Activated CD8-positive, alpha-beta memory T cell treated with anti-CD3 and anti-CD28 coated beads, Interleukin-2, amount 50 U/mL, for 48 hours (primary cell): ENCODE measurements at places on chromosomes 12 and 14.
A peak's percentile ranks its signal among the peaks of the same experiment; 100 is the strongest.

- DNase-seq = no peak
Observed at GRCh38 chr12:108935159-108935763, 55.4 kb downstream of the DAO start.

GRCh38 chr14:43872752-43873655, 634.1 kb downstream of the FSCB start:
- no peak for DNase-seq

DNA sequence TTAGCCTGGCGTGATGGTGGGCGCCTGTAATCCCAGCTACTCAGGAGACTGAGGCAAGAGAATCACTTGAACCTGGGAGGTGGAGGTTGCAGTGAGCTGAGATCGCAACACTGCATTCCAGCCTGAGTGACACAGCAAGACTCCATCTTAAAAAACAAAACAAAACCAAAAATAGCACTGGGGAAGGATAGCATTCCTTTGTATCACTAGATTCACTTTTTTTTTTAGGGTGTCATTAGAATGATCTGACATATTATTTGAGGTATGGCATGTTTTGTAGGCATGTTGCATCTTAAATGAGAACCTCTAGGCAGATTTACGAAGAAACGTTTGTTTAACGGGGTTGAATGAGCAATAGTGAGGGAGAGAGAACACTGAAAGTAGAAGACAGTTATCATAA, 16.8 kb upstream of the FAR2 start:
- DNase-seq = no peak

DNA sequence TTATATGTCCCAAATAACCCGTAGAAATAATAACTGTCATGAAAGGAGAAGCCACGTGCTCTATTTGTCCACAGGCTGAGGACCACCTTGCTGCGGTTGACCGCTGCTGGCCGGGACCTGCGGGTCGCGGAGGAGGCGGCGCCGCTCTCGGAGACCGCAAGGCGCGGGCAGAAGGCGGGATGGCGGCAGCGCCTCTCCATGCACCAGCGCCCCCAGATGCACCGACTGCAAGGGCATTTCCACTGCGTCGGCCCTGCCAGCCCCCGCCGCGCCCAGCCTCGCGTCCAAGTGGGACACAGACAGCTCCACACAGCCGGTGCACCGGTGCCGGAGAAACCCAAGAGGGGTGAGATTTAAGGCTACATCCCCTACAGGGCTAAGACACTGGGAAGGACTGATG, 21.0 kb downstream of the RPGRIP1 start:
- peak; percentile 61 for DNase-seq

GRCh38 chr12:8034802-8035201, 2.3 kb downstream of the FOXJ2 start:
- no peak for DNase-seq

GRCh38 chr12:28242129-28242495, 51.9 kb downstream of the CCDC91 start:
- DNase-seq = no peak

- DNase-seq = no peak
Observed at GRCh38 chr12:67239061-67239460, 30.1 kb upstream of the CAND1 start.

DNA sequence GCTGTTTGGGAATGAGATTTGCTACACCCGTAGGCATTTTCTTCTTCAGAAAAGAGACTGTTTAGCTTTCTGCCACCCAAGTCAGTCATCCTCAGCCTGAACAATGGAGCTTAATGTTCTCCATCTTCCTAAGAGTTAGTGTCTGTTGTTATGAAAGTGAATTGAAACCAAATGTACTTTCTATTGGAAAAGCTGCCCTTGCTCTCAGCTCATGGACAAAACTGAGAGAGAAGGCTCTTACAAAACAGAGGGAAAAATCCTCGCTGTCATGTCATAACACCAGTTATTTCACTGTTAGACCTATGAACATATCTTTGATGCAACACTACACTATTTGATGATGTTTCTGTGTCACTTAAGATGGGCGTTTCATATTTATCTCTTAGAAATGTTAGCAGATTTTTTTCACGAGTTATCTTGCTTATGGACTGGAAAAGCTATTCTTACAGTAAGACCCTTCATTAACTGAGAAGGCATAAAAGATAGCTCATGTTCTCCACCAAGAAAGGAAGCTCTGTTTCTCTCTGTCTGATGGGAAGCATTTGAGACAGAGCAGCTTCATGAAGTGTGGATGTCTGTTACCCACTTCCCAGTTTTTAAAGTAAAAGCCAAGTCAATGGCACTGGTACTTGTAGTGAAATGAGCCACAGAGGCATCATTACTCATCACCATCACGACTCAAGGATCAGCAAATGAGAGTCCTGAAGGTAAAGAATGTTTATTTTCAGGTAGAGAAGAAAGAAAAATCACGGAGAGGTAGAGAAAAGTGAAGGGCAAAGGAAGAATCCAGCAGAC, 483.9 kb downstream of the ZFP36L1 start:
- no peak for DNase-seq

DNA sequence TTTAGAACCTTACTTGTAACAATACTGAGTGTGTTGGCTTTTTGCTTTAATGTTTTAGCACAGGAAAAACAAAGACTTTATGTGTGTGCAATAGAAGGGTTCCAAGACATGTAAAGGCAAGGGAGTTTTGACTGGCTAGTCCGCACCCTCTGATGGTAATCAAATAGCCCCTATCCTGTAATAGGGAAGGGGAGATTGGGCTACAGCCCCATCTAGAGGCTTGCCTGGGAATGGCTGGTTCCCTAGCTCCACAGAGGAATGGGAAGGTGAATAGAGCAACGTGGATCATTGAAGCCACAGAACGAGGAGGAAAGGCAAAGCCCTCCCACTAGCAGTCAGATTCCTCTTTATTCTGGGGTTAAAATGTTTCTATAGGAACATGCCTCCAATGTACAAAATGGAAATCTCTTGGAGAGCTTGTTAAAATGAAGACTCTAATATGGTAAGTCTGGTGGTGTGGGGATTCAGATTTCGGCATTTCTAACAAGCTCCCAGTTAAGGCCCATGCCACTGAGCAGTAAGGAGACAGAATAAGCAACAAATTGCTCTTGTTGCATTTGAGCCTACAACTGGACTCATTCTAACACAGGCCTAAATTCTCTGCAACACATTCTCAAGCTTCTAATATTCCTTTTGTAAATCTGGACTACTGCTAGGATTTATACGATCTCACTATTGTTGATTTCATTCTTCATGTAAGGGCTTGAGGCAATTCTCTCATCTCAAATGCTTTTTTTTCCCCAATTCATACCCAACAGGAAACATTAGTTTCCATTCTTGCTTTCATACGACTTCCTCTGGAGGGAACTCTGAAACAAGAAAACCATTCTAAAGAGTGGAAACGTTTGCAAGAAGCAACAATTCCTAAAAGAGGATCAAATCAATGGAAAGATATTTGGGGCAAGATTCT, 57.1 kb downstream of the NIN start:
- DNase-seq = peak; percentile 66

- no peak for DNase-seq
Observed at GRCh38 chr12:60977966-60978365, 1282.2 kb upstream of the USP15 start.

DNA sequence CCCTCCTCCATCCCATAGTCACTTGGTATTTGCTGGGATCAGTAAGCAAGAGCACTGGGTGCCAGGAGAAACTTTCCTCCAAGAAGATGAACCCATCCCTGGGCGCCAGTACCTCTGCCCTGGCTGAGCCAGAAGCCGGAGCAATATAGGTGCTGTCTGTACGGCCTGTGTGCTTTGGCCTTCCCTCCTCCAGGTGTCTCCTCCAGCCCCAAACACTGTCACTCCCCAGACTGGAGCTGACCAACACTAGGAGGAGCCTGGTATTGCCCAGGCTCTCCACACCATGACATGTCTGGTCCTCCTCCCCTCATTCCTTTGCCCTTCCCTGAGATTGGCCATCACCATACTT, 4.9 kb downstream of the GSTZ1 start:
- no peak for DNase-seq

- no peak for DNase-seq
Observed at GRCh38 chr12:89189448-89189847, 162.9 kb downstream of the DUSP6 start.

- no peak for DNase-seq
Observed at GRCh38 chr14:69687606-69688298, 76.4 kb downstream of the SUSD6 start.

DNA sequence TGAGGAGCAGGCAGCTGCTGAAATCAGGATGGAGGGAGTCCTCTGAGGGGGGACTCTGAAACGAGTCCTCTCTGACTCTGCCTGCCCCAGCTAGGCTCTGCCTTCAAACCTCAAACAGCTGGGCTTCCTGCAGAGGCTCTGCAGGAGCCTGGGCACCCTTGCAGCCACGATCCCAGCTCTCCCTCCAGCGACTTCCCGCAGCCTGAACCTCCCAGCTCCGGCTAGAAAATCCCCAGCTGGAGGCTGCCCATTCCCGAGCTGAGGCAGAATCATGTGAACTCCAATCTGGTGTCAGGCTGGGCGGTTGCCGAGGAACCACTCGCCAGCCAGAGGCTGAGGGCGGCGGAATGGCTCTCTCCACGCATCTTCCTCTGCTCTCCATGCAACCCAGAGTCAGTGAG, at the start of gene GPR68:
GPR68 (minus strand) TSS at position 204 of the 401 bp plus-strand sequence. CDS start 9,654 bp downstream, outside the sequence.
- peak; percentile 74 for DNase-seq

DNA sequence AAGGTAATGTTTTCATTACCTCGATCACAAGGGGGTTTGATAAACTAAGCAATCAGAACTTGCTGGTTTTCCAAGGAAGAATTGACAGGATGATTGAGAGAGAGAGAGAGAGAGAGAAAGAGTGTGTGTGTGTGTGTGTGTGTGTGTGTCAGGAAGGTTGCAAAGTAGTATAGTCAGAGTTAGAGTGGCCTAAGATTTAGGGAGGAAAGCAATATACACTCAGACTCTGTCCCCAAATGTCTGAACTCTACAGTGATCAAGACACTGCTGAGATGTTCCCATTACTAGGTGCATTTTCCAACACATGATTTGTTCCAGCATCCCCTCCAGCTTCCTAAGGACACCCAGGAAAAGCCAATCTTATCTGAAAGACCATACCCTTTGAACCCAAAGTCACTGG, 1074.1 kb downstream of the BCL11B start:
- no peak for DNase-seq

GRCh38 chr14:78152201-78153063, 17.7 kb upstream of the NRXN3 start:
- DNase-seq = no peak

DNA sequence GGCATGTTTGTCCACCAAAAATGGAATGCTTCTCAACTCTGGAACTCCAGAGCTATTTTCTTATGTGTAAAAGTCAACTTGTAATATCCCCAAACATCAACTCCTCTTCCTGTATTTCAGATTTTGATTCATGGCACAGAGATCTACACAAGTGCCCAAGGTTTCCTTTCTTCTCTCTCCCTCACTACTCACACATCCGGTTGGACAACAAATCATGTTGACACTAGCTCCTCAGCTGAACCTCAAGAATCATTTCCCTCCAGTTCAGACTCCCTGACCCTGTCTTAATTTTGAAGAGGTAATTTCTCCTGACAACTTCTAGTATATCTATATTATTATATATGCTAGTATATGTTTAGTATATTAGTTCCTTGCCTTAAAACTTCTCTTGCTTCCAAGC, 485.4 kb upstream of the CCDC196 start:
- no peak for DNase-seq

- no peak for DNase-seq
Observed at GRCh38 chr14:34235643-34236300, 226.3 kb downstream of the SPTSSA start.

DNA sequence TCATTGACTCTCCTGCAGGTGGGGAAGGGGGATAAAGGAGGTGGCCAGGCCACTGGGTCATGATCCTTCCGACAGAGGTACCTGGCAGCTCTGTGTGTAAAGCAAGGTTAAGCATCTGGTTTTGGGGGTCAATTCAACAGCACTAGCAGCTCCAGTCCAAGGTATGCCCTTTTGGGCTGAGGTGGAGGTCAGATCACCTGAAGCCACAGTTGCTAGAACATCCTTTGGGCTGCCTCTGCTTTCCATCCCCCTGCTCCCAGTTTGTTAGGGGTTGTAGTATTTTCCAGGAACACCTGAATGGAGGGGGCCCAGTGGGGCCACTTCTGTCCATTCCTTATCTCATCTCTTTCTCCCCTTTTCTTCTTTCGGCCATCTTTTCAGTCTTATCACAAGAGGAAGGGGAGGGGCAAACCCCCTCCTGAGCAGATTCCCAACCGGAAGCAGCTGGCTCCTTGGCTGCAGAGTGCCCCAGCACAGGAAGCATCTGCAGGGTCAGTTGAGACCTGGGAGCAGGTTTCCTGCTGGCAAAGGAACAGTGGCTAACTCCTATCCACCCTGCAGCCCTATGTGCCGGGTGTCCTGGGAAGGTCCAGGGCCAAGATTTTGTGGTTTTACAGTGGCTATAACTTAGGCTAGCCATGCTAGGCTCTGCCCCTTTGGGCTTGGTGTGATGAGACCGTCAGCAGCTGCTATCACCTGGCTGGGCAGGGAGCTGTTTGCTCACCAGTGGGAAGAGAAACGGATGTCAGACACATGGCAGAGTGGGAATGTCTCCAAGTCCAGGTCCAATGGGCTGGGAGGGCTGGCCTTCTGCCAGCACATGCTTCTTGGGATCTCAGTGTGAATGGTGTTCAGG, 40.2 kb downstream of the SH2B3 start:
- peak; percentile 50 for DNase-seq

- DNase-seq = peak; percentile 67
Observed at GRCh38 chr14:67413806-67414769, 2.1 kb upstream of the PLEK2 start.

- no peak for DNase-seq
Observed at GRCh38 chr12:120905856-120906384, 1.8 kb upstream of the SPPL3 start.

DNA sequence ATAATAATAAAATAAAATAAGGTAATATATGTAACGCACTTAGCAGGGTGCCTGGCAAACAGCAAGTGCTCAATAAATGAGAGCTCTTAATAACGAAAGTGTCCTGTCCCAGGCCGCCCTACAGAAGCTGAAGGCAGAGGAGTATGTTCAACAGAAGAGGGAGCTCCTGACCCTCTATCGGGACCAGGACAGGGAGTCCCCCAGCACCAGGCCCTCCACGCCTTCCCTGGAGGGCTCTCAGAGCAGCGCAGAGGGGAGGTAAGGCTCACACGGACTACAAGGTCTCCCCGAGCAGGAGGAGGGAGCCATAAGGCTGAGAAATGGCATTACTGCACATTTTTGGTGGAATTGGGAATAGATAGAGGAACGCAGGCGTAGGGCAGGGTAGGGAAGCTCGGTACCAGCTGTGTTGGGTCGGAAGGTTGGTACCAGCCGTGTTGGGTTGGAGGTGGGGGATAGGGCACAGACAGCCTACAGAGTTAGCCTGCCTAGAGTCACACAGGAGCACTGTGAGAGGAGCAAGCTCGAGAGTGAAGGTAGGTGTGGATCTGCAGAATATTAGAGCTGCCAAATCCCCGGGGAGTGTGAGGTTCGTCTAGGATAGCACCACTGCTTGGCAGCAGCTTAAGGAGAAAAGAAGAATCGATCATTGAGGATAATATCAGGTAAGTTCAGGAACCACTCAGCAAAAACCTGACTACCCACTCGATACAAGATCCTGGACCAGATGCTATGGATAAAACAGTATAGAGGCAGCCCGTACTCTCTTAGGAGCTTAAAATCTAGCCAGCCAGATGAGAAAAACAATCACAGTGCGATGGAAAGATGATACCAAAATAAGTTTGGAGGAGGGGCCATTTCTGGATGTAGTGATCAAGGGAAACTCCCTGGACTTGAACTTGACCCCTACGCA, 15.3 kb downstream of the TNFRSF1A start:
- no peak for DNase-seq

GRCh38 chr14:26765768-26766520, 168.1 kb upstream of the NOVA1 start:
- DNase-seq = no peak

- DNase-seq = no peak
Observed at GRCh38 chr12:70695361-70696023, 58.3 kb upstream of the PTPRB start.
